ENCODE measurements at places on chromosomes 1 and 21.

DNA sequence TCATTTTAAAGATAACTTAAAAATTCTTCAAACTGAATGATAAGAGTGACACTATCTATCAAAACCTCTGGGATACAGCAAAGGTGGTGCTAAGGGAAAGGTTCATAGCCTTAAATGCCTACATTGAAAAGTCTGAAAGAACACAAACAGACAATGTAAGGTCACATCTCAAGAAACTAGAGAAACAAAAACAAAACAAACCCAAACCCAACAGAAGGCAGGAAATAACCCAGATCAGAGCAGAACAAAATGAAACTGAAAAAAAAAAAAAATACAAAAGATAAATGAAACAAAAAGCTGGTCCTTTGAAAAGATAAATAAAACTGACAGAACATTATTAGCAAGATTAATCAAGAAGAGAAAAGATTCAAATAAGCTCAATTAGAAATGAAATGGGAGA lies 6.8 kb downstream of the ODF2L start:
- DNase-seq: no peak

DNA sequence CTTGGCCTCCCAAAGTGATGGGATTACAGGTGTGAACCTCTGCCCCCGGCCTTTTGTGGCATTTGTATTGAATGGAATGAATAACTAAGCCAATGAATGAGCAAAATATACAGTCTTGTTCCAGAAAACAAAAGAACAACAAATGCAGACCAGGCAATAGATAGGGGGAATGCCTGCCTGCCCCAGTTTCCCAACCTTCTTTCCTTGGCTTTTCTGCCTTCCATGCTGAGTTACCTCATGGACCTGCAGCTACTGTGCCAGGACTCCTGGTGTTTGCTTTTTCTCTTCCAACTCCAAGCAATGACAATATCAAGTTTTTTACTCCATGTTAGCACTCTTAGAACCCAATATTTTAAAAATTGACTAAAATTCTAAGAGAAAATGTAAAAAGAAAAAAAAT lies 58.6 kb upstream of the BACH1 start:
- DNase-seq: no peak

GRCh38 chr1:17359031-17359430 lies 13.0 kb upstream of the PADI6 start:
- DNase-seq: no peak

DNA sequence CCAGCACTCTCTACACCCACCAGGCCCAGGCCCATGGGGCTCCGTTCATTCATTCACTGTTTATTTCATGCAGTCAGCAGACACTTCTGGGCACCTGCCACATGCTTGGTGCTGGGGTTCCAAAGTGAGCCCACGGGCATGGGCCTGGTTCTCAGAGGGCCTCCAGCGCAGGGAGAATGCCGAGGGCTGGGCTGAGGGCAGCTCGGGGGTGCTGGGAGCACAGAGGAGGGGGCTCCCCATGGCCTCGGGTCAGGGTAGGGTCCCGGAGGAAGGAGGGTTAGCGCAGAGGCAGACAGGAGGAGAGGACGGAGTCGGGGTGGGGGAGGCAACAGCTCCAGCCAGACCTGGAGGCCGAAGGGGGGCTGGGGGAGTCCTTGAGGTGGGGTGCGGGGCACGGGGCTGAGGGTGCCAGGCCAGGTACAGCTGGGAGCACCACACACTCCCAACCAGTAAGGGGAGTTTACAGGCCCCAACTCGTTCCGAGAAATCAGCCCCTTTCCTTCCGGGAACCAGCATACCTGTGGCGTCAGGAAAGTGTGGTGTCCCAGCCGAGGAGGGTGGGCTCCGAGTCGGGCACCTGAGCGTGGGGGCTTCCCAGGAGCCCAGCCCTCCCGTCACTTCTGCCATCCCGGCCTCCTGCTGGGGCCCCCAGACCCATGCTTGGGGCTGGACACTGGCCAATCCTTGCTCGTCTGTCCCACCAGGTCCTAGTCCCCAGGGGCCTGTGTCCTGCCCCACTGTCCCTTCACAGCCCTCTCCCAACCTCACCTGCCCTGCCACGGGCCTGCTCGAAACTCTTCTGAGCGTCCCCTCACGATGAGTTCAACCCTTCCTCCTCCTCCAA lies 10.8 kb downstream of the ARHGEF16 start:
- DNase-seq: no peak

GRCh38 chr1:234538062-234538731 lies 59.2 kb upstream of the TARBP1 start:
- no peak for DNase-seq

DNA sequence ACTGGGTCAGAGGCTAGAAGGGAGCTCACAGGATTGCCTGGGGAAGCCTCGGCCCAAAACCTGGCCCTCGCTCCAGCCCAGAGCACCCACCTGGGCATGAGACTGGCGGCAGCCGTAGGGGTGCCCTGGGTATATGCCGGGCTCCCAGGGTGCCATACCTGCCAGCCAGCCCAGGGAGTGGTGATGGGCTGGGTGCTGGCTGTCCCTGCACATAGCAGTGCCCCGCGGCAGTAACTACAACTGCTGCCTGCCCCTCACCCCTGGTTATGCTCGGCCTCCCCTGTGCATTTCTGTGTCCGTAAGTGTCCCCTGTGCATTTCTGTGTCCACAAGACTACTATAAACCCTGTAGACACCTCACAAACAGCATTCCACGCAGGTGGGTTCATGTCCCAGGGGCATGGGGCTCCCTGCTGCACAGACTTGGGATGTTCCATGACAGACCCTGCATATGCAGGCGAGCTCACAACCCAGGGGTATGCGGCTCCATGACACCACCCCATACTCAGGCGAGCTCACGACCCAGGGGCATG lies 5.8 kb upstream of the SPATC1L start:
- no peak for DNase-seq

- no peak for DNase-seq
Measured at GRCh38 chr1:63668298-63668697, 75.1 kb downstream of the PGM1 start.

- DNase-seq: no peak
Measured at GRCh38 chr1:56190806-56191365, 388.5 kb downstream of the PLPP3 start.

DNA sequence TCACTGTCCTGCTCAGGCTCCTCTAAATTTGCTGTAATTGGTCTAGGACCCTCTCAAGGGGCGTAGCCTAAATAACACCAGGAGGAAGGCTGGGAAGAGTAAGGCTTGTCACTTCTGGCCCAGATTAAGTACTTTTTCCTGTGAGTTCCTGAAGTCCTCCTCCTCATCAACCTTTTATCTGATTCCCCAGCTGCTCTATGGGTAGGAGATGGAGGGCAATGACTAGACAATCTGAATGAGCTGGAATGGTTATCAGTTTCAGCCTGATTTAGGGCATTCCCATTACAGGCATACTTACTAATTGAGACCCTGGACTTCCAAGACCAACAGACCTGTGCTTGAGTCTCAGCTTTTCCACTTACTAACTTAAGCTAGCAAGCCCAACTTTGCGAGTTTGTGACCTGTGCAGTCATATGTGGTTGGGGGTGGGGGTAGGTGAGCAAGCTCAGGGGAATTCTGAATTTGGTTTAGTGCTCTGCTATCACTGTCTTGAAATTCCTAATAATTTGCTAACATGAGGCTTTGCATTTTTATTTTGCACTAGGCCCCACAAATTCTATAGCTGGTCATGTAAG lies 18.0 kb upstream of the FGGY start:
- DNase-seq: no peak

- no peak for DNase-seq
Measured at GRCh38 chr1:19467199-19468187, 17.8 kb downstream of the CAPZB start.

- no peak for DNase-seq
Measured at GRCh38 chr1:2494323-2494693, 18.2 kb downstream of the PLCH2 start.

DNA sequence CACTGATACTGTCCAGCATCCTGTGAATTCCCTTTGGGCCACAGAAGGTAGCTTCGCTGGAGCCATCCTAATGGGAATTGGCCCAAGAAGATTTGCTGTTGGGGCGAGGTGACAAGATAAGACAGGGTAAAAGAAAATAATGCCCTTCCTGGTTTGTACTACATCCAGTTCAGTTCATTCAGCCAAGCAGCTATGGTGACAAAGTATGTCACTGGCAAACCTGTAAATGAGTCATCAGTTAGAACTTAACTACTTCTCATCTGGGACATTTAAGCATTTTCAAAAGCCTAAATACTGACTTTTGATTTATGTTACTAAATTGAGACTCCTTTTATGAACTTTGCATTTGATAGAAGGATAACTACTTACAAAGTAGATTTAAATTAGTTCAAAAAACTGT lies 54.2 kb downstream of the WDR64 start:
- no peak for DNase-seq

- no peak for DNase-seq
Measured at GRCh38 chr1:207313131-207313530, 8.3 kb upstream of the CD55 start.

- DNase-seq: peak; percentile 14
Measured at GRCh38 chr1:30715216-30715615, 8.2 kb downstream of the MATN1 start.

DNA sequence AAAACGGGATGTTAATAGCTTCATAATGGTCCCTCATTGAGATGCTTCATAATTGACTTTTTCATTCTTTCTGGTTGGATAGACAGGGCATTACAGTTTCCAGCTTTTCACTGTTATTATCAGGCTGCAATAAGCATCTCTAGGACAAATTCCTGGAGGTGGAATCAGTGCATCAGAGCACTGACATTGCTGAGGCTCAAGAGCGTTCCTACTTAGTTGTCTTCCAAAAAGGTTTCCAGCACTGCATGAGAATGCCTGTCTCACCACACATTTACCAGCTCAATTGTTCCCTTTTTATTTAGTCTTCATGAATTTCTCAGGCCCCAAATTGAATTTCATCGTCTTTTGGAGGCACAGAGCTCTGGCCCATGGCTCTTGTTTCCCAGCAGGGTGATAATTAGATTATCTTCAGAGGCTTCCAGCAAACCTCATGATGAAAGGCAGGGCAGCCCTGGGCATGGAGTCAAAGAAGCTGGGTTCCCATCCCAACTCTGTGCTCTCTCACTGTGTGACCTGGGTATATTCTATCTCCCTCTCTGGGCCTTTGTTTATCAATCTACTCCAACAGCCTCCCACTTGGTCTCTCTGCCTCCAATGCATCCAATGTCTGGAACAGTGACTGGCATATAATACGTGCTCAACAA lies 451.4 kb downstream of the PTPRU start:
- DNase-seq: no peak

- peak; percentile 30 for DNase-seq
Measured at GRCh38 chr21:26405735-26406361, 167.2 kb downstream of the CYYR1 start.

GRCh38 chr1:100213141-100213540 lies 35.1 kb upstream of the LRRC39 start:
- DNase-seq: no peak

GRCh38 chr1:26283279-26283853 lies 3.5 kb downstream of the SH3BGRL3 start:
- DNase-seq: no peak

DNA sequence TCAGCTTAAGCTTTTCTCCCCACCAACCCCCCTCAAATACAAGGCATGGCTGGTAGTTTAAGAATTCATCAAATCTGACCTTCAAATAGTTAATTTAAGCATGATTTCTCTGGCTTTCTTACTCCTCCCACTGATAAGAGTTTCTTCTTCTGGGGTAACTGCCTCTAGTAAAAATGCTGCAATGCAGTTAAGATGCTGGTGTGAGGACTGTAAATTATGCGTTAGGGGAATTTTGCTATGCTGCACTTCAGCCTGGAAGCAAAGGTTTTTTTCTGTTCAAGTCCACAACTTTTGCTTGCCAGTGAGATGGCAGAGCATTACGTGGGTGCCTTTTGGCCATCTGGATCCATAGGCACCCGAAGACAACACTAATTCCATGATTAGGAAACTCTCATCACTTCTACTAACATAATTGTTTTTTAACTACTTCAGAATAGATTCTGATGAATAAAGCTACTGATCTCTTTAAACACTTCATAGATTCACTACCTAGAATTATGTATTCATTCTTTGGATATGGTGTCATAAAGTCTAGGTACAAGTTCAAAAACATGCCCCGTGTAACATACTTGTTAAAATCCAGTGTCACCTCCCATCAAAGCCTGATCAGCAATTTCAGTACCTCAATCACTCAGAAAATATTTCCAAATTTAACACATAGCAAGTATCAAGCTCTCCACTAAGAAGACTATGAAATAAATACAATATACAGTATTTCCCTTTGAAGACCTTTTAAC lies 8.8 kb upstream of the SMYD2 start:
- DNase-seq: no peak

GRCh38 chr1:16138772-16139221 lies 17.1 kb downstream of the EPHA2 start:
- no peak for DNase-seq

GRCh38 chr1:212452323-212453155 lies 19.8 kb downstream of the NENF start:
- DNase-seq: no peak

Measured in activated CD4-positive, alpha-beta T cell treated with anti-CD3 and anti-CD28 coated beads, Interleukin-2, Interleukin-4, amounts not matched to agents 100 ng/mL and 50 ng/mL, durations not matched to agents 16 hours and 8 hours (primary cell).